ENCODE measurements at places on chromosomes 4 and X.

- DNase-seq = no peak
Measured at GRCh38 chrX:20500171-20500865, 233.6 kb upstream of the RPS6KA3 start.

- no peak for DNase-seq
Measured at GRCh38 chr4:37715889-37716402, 29.8 kb upstream of the RELL1 start.

GRCh38 chrX:31228909-31229308 is 157.1 kb upstream of the FTHL17 start:
- DNase-seq = no peak

GRCh38 chr4:70849291-70849690 is 9.6 kb upstream of the GRSF1 start:
- no peak for DNase-seq

GRCh38 chrX:112784692-112785091 is 55.9 kb downstream of the AMOT start:
- no peak for DNase-seq

DNA sequence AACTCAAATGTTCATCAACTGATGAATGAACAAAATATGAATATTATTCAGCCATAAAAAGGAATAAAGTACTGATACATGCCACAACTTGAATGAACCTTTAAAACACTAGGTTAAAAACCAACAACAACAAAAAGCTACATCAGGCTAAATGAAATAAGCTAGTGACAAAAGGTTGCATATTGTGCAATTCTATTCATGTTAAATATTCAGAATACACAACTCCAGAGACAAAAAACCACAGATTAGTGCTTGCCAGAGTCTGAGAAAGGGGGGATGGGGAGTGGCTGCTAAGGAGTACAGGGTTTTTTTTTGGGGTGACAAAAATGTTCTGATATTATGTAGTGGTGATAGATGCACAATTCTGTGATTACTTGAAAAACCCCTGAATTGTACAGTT is 58.5 kb downstream of the HAUS3 start:
- no peak for DNase-seq

- no peak for DNase-seq
Measured at GRCh38 chr4:158688813-158689212, 16.7 kb downstream of the ETFDH start.

DNA sequence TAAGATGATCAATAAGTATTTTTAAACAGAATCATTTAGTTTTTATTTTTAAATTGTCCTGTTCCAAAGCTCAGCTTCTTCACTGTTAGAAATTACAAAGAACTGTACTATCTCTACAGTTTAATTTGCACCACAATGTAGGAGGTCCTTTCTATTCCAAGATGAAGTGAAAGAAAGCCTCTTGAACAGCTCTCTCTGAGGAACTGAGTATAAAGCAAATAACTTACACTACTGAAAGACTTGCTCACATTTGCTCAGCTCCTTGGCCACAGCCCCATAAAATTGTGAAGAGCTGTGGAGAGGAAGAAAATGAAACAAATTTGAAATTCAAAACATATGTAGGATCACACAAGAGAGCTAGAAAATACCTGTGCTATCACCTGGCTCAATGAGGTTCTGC is 68.6 kb downstream of the ENPEP start:
- DNase-seq = no peak

DNA sequence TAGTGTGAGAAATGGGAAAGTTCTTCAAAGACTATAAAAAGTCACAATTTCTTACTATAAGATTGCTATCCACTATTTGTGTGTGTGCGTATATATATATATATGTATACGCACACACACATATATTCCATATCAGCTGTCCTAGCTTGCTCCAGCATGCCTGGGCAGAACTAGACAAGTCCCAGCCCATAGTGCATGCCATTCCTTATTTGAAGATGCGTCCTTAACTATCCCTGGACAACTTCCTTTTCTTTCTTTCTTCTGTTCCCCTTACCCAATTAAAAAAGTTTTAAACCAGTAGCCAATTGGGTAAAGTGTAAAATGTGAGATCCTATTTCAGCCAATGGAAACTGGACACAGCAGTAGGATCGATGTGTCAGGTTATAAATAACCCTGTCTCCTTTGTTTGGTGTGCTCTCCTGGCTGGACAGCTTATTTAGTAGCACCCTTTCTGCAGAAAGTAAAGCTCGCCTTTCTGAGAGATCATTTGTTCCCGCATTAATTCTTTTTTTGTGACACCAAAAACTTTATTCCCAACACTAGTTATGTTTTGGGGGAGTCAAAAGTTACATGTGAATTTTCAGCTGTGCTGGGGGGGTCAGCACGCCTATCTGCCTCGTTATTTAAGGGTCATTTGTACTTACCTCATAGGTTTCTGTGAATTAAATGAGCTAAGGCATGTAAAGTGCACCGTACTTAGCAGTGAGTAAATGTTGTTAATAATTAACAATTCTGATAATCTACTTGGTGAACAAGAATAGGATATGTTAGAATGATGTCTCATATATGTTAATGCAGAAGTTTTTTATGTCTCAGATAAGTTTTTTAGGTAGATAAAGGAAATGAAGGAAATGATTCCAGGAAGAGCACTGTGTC is 40.9 kb downstream of the KDM6A start:
- no peak for DNase-seq

GRCh38 chr4:175034986-175035705 is 117.0 kb downstream of the ADAM29 start:
- peak; percentile 4 for DNase-seq

GRCh38 chrX:150201391-150201790 is 161.7 kb upstream of the MAMLD1 start:
- DNase-seq = no peak

DNA sequence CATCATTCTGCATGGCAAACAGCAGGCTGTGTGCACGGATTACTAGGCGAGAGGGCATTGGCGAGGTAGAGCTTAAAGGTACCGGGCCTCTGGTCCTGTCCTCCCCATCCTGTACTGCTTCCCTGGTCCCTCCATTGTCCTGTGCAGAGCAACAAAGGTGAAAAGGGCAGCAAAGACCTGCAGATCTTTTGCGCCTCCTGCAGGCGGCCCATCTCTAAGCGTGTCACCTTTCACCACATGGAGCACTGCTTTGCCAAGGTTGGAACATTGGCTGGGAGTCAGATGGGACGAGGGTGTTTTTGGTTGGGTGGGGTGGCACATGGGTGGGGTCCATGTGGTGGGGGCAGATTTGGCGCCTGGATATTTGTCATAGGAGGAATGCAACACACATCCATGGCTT is 64.7 kb upstream of the UXT start:
- no peak for DNase-seq

GRCh38 chrX:140815868-140816267 is 106.3 kb downstream of the LINC00632 start:
- peak; percentile 2 for DNase-seq

DNA sequence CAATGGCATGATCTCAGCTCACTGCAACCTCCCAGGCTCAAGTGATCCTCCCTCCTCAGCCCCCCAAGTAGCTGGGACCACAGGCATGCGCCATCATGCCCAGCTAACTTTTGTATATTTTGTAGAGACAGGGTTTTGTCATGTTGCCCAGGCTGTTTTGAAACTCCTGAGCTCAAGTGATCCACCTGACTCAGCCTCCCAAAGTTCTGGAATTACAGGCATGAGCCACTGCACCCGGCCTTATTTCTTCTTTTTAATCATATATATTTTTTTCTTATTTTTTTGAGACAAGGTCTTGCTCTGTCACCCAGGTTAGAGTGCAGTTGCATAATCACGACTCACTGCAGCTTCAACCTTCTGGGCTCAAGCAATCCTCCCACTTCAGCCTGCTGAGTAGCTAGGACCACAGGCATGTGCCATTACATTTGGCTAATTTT is 184.0 kb downstream of the TSPAN5 start:
- peak; percentile 46 for DNase-seq

DNA sequence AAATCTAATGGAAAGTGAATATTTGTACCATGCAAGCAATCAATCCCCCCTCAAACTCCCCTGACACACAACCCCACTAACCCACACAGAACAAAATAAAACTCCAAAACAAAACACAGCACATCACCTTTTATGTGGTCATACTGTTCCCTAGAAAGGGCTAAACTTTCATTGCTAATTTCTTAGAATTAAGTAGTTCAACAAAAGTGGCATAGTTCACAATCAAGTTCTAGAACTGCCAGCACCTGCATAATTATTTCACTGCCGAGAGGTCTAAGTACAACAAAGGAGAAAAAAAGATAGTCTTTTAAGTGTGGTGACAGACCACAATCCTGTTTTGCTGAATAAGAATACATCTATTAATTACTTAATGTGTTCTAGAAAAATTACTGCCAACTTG is 58.8 kb downstream of the AMMECR1 start:
- DNase-seq = no peak

DNA sequence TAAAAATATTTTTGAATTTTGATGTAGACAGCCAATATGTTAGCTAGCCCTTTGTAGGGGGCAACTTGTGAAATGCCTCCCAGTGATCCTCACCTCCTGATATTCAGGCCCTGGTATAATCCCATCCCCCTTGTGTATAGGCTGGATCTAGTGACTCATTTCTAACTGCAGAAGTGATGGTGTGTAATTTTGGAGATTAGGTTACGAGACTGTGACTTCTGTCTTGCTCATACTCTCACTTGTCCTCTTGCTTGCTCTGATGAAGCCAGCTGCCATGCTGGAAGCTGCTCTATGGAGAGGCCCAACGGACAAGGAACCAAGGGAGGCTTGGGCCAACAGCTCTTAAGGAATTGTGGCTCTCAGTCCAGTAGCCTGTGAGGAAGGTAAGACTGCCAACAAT is 61.7 kb downstream of the GPR82 start:
- no peak for DNase-seq

DNA sequence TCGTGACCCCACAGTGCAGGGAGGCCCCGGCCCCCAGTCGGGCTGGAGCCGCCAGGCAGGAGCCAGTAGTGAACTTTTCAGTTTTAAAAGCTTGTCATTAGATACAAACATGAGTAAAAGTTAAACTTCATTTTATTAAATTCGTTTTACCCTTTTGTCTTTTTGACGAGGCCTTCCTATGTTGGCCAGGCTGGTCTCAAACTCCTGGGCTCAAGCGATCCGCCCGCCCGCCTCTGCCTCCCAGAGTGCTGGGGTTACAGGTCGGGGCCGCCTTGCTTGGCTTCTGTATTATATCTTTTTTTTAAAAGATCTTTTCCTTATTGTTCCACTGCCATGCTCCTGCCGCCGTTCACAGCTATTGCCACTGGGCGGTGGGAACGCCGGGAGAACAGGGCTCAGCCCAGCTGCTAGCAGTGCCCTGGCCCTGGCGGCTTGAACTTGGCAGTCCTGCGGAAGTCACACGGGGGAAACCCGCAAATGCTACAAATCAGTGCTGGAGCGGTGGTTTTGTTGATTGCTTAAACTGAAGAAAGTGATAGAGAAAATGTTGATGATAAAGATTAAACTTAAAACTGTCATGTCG is 968 bp upstream of the NELFA start:
- DNase-seq = no peak

DNA sequence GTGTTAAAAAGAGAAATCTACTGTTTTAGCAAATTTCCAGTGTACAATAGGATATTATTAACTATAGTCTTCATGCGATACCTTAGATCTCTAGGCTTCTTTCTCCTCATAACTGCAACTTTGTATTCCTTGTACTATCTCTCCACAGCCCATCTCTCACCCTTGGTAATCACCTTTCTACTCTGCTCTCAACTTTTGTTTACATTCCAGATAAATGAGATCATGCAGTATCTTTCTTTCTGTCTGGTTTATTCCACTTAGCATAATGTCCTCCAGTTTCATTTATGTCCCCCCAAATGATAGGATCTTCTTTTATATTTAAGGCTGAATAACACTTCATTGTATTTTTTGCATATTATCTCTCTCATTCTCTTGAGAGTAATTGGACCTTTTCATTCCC is 165.5 kb downstream of the HS3ST1 start:
- DNase-seq = no peak

DNA sequence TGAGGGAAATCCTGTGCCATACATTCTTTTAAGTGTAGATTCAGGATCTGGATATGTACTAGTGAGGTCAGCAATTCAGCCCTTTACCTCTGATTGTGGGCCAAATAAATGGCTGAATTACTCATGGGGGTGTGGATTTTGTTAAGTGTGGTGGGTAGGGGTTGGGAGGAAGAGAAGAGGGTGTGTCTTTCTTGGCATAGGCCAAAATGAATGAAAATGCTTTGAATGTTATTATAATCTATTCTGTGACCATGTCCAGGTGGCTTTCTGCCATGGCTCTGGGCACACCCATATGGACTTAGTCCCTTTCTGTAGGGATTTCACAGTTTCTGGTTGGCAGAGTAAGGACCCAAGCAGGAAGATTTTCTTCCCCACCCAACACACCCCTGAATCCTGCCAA is 244.3 kb downstream of the CBR4 start:
- peak; percentile 14 for DNase-seq

- no peak for DNase-seq
Measured at GRCh38 chrX:50198348-50198747, 2.5 kb downstream of the AKAP4 start.

GRCh38 chr4:110639207-110640090 is 16.6 kb upstream of the PITX2 start:
- DNase-seq = no peak

DNA sequence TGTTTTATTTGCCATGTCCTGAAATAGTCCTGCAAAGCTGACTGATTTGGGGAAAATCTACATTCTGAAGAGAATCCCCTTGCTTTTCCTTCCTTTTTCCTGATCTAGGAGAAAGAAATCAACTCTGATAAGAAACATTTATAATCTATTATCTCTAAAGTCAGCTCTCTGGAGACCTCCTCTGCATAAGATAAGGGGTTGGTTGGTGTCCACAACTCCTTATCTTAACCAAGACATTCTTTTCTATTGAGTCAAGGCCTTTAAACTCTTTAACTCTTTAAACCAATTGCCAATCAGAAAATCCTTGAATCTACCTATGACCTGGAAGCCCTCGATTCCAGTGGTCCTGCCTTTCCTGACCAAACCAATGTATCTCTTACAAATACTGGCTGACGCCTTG is 373.6 kb upstream of the RASGEF1B start:
- no peak for DNase-seq

GRCh38 chr4:118967393-118967792 is 78.7 kb downstream of the SYNPO2 start:
- no peak for DNase-seq

DNA sequence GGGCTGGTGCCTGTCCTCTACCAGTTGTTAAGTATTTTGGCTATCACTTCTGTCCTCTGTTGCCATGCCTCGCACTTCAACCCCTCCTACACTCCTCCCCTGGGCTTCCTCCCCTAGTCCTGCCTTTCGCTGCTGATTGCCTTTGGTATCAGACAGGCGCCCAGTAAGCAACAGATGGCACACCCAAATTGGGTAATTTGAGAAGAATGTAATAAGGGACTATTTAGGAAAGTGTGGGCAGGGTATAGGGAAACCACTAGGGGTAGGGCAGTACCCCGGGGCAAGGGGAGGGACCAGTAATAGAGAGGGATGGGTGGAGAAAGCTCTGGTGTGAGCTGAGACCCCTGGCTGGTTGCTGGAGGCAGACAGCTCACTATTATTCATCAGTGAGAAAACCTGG is 172.7 kb upstream of the USP9X start:
- no peak for DNase-seq

GRCh38 chrX:96435378-96436035 is 249.1 kb upstream of the DIAPH2 start:
- no peak for DNase-seq

- DNase-seq = no peak
Measured at GRCh38 chrX:20231598-20231997, 35.1 kb downstream of the RPS6KA3 start.

All from AG09309 (cell line).